Suppressor macrophage treated with lipopolysaccharide for 4 hours (primary cell): ENCODE measurements at places on chromosomes 7 and 10.
A peak's percentile ranks its signal among the peaks of the same experiment; 100 is the strongest.

- no peak for DNase-seq
These were observed 3.3 kb upstream of the UNCX start for GRCh38 chr7:1229202-1229947.

- DNase-seq, result no peak
These were observed 28.6 kb upstream of the SHH start for GRCh38 chr7:155840909-155841308.

DNA sequence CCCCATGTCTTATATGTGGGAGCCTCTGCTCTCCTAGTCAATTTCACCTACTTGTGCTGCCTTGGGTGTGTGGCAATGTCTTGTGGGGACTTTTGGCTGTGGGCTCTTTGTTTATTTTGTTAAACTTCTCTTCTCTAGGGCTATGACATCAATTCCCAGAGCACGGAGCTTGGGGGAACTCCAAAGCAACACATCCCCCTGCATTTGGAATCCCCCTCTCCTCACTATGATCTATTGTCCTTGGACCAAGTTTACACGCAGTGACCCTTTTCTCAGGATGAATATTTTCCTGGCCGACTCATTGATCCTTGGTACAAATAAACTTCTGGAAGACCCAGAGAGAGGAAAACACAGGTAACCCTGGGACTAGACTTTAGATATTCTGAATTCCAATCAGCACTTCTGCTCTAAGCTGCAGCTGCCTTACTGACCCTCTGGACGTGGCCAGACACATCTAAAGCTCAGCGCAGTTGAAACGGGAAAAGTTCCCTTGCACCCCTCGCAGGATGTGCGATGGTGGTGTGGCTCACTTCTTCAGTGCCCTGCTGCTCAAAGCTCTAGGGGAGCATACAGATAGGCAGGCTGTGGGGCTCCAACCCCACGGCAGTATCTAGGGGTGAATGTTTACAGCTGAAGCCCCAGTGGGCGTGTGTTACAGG lies 110.8 kb downstream of the TMEM178B start:
- DNase-seq, result no peak

GRCh38 chr7:130421684-130422083 lies 19.1 kb downstream of the CEP41 start:
- no peak for DNase-seq

DNA sequence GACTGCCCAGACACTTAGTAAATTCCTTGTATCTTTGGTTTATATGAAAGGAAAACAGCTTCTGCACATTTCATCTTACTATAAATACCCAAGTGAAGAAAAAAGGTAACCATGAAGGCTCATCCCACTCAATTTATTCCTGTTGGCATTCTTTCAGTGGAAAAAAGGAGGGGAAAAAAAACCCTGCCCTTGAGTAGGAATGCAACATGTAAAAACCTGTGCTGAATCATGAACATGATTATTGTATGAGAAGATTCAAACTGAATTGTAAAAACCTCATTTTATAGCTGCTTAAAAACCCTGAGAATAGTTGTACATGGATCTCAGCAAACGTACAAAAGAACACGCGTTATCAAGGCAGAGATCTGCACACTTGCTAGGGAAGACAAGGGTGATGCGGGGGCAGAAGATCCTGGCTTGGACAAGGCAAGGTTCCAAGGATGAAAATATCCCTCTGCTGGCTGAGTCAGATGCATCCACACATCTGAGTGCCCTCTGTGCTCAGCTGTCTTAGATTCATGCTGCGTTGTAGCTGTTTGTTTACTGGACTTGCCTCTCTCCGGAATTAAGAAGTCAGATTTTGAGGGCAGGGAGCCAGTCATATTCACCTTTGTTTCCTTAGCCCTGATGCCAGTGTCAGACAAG lies 658.2 kb downstream of the PARD3 start:
- no peak for DNase-seq

DNA sequence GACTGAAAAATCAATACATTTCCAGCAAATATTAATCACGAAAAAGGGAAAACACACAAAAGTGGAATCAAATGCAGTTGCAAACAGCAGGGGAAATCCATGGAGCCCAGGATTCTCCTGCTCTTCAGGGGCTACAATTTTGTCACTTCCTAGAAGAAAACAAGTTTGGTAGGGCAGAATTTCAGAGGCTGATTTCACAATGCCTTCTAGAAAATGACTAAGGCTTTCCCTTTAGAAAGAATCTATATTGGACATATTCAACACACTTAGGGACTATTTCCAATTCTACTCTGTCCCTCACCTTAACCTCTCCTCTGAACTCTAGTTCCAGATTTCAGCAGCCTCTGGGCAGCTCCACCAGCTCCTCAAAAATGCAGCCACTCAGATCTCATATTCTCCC lies 111.3 kb downstream of the HECTD2 start:
- DNase-seq, result peak; percentile 55

- DNase-seq, result no peak
These were observed 3.4 kb upstream of the RHBDD2 start for GRCh38 chr7:75875113-75876080.
